ENCODE measurements at places on chromosomes 1 and 21.

GRCh38 chr1:91161749-91162148 lies 139.9 kb upstream of the ZNF644 start:
- DNase-seq = no peak

DNA sequence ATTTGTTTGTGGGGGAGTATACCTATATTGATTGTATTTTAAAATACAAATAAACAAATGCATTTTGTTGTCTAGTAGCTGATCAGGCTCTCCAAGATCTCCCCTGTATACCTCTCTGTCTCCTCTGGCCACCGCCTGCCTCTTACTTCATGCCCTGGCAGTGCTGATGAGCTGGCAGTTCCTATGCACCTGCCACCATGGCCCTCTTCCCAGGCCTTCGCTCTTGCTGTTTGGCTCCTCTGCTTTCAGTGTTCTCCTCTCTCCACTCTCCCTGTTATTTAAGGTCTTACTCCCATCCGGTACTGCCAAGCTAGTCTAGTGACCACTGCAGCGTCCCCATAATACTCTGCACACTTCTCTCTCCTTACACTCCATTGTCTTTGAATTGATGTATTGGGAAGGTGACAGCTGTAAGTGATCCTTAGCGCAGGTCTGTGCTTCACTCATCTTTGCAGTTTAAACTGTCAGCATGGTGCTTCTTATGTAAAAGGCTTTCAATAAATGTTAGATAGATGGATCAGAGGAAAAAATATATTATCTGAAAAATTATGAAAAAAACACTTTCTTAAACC lies 88.1 kb upstream of the ATP1A1 start:
- no peak for DNase-seq

DNA sequence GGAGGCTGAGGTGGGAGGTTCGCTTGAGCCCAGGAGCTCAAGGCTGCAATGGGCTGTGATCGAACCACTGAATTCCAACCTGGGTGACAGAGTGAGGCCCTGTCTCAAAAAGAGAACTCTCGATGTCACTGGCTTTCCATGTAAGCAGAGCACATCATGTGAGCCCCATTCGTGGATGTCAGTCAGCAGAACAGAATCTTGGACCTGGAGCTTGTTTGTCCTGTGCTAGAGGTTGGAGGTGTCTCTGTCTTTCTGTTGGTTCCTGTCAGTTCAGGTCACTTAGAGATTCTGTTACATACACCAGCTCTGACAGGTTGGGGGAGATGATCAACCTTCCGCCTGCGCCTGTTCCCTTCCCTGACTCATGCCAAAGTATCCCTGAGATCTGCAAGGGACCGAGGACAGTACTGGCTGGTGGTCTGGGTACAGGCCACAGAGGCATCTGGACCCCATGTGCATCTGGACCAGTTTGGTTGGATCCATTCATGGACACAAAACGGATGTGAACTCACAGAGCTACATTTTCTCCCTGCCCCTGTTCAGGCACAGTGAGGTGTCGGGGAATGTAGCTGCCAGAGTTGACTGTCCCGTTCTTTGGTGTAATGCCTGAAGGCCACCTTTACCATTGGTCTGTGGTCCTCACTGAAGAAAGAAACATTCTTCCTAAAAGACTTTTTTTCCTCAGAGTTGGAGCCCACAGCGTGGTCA lies 10.0 kb downstream of the ARF1 start:
- no peak for DNase-seq

GRCh38 chr1:2856676-2857375 lies 55.3 kb upstream of the TTC34 start:
- no peak for DNase-seq

DNA sequence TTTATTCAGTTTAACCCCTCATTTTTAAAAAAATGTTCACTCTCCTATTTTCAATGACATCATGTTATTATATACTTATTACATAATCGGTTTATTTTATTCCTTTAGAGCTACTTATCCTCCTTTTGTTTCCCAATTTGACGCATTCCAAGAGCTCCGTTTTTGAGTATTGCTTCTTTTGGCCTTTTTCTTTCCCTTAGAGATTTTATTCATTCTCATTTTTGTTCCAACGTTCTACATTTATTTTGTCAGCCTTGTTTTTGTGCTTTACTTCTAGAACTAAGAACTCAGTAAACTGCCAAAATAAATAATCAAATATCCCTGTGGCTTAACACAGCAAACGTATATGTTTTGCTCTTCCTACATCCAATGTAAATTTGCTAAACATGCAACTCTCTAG lies 769.1 kb downstream of the NCAM2 start:
- DNase-seq = no peak

GRCh38 chr1:238252033-238252802 lies 361.5 kb upstream of the ZP4 start:
- no peak for DNase-seq

GRCh38 chr1:21854090-21854750 lies 42.2 kb downstream of the LDLRAD2 start:
- no peak for DNase-seq

DNA sequence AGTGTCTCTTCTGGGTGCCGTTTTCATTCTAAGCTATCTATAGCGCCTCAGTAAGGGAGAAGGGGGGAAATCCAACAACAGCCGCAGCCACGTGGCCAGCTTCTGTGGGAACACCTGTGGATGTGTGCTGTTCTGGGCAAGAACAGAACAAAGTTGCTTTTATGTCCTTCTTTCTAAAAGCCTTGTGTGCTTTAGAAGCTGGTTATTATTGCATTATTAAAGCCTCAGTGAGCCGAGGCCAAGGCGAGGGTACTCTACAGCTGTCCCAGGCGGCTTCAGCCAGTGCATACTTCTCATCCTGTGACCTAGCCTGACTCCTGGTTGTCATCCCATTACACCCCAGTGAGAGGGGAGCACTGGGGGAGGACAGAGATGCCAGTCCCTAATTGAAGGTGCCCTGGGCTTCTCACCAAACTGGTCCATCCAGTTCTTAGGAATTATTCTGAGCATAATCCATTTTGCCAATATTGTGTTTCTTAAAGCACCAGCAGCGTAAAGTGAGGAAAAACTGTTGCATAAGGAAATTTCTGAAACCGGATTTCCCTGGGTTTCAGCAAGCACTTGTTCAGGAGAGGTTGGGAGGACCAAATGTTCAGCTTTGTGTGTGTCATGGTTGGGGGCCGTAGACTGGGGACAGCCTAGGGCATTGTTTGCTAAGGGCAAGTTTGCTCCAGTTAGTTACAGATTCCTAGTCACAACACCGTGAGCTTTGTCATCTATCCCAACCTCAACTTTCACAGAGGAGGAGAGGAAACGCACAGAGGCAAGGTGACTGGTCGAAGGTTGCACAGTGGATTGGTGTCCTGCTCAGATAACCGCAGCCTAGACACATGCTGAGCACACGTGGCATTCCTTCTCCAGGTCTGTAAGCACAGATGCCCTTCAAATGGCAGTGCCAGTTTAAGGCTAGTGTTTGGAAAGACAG lies 61.0 kb upstream of the ATP1A1 start:
- no peak for DNase-seq

DNA sequence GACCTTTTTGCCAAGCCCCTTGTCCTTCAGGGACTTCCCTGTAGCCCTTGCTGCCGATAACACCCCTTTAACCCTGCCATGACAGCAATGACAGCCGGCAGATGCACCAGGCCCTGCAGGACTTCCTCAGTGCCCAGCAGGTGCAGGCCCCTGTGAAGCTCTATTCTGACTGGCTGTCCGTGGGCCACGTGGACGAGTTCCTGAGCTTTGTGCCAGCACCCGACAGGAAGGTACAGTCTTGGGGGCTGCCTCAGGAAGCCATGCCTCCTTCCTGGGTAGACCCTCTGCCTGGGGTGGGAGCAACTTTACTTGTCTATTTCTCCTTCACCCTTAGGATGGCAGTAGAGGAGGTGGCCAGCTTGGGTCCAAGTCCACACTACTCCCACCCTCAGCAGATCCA lies 16.1 kb upstream of the PADI6 start:
- no peak for DNase-seq

DNA sequence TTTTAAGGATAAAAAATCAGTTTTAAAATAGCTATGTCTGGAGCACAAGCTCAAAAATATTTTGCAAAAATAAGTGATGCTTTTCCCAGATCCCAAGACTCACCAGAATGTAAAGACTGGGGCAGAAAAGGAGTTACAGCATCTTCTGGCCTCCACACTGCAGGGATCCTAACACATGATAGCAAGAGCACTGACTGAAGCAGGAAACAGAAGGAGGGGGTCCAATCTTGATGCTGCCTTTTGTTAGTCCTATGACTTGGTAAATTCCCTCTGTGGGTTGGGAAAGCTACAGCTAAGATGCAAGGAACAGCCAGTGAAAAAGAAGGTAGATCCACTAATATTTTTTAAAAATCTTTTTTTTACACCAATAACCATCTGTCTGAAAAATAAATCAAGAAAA lies 54.2 kb upstream of the TNR start:
- DNase-seq = no peak

DNA sequence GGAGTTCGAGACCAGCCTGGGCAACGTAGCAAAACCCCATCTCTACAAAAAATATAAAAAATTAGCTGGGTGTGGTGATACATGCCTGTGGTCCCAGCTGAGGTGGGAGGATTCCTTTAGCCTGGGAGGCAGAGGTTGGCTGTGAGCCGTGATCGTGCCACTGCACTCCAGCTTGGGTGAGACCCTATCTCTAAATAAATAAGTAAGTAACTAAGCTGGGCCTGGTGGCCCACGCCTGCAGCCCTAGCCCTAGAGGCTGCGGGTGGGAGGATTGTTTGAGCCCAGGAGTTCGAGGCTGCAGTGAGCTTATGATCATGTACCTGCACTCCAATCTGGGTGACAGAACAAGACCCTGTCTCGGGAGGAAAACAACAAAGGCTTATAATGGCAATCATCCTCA lies 4.6 kb downstream of the CLIC4 start:
- no peak for DNase-seq

- DNase-seq = no peak
These were observed 105.6 kb upstream of the GCLM start for GRCh38 chr1:94014635-94015488.

- peak; percentile 16 for DNase-seq
These were observed 9.8 kb downstream of the NHLH1 start for GRCh38 chr1:160376525-160377131.

DNA sequence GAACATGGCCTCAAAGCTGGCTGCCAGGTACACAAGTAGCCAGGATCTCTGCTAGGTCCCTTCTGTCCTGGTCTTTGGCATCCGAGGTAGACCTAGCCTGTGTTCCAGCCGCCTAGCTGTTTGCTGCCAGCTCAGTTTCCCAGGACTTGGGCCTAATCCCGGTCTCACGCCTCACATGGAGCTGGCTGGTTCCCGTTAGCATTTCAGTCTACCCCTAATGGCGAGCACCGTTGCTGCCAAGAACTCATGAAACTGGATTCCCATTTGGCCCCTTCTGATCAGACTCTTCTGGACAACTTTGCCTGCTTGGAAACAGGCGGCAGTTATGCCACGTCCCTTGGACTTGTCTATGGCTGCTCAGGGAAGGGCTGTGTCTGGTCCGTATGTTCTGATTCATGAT lies 26.2 kb upstream of the HHAT start:
- no peak for DNase-seq

GRCh38 chr21:44017601-44018000 lies 5.5 kb downstream of the TRAPPC10 start:
- no peak for DNase-seq

GRCh38 chr1:21586222-21586621 lies 77.0 kb downstream of the ALPL start:
- no peak for DNase-seq

GRCh38 chr1:20507564-20508410 lies at the start of gene MUL1:
MUL1 (minus strand) TSS chr1:20508151; CDS start chr1:20508024, 127 bp downstream.
- peak; percentile 63 for DNase-seq

DNA sequence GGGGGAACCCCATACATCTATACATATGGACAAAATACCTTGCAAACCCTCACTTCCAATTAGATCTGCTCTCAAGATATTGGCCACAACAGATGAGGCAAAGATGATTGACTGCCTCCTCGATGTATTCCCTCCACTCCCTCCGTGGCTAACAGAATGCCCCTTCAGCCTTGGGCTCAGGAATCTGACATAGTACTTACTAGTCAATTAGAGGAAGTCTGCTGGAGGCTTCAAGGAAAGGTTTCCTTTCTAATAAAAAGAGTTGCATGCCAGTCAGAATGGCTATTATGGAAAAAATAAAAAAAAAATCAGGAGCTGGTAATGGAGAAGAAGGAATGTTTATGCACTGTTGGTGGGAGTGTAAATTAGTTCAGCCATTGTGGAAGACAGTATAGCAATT lies 90.4 kb upstream of the VAV3 start:
- no peak for DNase-seq

GRCh38 chr1:206110820-206111219 lies 6.4 kb downstream of the AVPR1B start:
- no peak for DNase-seq

DNA sequence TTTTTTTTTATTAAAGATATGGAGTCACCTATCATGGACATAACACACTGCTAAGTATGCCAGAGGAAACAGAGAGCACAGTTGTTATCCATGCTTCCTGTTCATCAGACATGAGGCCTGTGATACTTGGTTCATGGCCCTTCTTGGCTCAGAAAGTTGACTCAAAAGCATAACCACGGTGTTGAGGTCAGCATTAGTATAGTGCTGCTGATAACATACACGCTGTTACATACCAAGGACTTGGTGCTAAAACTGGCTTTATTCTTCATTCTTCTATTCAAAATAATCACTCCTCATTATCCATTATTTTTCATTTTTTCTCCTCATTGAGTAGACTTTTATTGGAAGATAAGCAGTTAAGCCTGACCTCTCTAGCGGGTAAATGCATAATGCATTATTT lies 464.1 kb downstream of the ADGRL2 start:
- DNase-seq = no peak

DNA sequence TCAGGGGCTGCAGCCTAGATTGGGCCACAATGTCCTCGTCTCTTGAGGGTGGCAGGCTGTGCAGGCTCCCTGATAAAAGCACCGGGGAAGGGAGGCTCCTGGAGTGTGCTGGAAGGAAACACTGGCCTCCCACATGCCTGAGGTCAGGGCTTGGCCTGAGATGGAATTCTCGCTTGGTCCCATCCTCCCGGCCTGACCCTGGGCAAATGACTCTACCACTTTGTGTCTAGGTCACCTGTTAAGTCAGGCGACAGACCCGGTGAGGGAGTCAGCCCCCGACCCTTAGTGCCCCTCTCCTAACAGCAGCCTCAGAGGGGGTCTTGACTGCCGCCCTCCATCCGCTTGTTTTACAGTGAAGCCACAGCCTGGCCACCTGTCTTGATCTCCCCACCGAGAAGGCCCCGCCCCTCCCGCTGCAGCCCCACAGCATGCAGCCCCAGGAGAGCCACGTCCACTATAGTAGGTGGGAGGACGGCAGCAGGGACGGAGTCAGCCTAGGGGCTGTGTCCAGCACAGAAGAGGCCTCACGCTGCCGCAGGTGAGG lies 2.5 kb downstream of the SMIM1 start:
- DNase-seq = no peak

- DNase-seq = no peak
These were observed 388.5 kb downstream of the PCP4 start for GRCh38 chr21:40255518-40256444.

GRCh38 chr1:17437260-17437579 lies 2.3 kb downstream of the RCC2 start:
- no peak for DNase-seq
